ENCODE measurements at places on chromosomes 13 and 19.

DNA sequence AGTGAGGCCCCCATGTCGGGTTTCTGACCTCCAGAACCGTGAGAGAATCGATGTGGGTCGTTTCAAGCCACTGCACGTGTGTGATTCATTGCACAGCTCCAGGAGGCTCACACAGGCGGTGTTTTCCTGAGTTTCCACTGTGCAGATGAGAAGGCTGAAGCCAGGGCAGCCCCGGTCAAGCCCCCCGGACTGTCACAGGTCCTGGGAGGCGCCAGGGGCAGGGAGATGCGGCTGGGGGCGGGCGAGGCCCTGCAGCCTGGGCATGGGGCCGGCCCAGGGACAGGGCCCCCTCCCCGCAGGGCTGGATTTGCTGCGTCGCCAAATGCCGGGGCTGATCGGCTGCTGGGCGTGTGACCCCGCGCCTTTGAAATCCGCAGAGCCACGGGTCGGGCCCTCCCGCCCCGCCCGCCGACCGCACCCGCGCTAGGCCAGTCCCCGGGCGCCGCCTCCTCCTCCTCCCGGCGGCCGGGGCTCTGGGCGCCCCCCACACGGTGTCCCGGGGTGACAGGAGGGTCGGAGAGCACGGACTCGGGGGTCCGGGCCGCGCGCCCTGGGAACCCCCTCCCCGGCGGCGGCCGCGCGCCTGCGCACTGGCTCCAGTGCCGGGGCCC, 9.9 kb upstream of the MKNK2 start:
- no peak for DNase-seq

- no peak for DNase-seq
Observed at GRCh38 chr13:26541678-26542568, 15.6 kb upstream of the WASF3 start.

- no peak for DNase-seq
Observed at GRCh38 chr13:72960541-72960940, 98.3 kb upstream of the KLF5 start.

DNA sequence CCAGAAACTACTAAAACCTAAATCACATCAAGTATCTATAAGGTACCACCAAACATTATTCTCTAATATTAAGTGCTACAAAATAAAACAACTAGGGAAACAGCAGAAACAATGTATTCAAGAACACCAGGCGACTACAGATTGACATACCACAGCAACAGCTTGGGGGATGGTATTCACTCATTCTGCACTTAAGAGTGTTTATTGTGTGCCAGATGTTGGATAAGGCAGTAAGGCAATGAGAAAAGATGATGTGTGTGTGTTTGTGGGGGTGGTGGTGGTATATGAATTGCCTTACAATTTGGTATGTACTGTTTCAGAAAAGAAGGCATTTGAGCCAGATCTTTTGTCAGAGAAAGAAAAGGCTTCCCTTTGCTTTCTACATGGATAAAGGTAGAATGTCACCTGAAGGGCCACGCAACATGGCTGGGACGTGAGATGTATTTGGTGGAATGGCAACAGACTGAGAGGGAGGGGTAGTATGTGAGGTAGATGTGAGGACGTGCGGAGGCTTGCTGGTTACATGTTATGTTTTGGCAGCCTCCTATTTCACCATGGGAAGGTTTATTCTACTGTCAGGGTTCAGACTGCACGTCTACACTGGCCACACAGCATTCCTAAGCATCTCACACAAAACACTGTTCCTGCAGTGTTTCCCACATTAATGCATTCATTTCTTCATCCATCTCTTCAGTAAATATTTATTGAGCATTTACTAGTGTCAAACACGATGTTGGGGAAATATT, 300.7 kb downstream of the KLF12 start:
- no peak for DNase-seq

GRCh38 chr13:31050486-31051400, 111.0 kb downstream of the HSPH1 start:
- DNase-seq, result no peak

DNA sequence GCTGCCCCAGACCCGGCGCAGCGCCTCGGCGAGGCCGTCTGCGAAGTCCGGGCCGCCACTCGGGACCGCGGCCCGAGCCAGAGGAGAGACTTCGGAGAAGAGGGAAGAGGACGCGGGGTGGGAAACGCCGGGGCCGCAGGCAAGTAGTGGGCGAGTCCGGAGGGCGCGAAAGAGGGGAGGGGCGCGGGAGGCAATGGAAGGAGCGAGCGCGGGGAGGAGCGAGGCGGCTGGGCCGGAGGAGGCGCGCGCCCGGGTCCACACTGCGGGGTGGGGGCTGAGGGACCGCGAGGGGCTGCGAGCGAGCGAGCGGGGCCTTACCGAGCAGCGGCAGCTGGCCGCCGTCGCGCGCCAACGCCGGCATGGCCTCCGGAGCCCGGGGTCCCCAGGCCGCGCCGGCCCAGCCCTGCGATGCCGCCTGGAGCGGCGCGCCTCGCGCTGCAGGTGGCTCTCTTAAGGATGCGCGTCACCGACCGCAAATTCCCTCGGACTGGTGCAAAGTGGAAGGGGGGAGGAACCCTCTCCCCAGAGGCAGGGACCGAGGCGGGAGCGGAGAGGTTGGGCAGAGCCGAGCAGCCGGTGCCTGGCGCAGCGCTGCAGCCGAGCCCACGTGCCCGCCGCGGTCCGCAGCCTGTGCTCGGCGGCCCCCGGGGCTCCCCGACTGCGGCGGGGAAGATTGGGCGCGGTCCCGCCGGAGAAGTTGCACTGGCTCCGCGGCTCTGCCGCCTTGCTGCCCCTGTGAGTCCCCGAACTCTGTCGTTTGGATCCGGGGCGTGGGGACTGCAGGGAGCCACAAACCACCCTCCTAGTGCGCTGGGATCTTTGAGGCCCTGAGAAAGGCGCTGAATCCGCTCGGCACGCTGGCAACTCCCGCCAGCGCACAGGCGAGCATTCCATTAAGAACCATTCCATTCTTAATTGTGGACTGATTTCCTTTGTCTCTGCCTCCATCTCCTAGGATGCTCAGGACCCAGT, at the start of gene FLT3:
FLT3 (minus strand) TSS at position 427 of the 972 bp plus-strand sequence; CDS start at position 361, 66 bp downstream.
- no peak for DNase-seq

- DNase-seq, result no peak
Observed at GRCh38 chr13:38905081-38905480, 85.5 kb downstream of the STOML3 start.

DNA sequence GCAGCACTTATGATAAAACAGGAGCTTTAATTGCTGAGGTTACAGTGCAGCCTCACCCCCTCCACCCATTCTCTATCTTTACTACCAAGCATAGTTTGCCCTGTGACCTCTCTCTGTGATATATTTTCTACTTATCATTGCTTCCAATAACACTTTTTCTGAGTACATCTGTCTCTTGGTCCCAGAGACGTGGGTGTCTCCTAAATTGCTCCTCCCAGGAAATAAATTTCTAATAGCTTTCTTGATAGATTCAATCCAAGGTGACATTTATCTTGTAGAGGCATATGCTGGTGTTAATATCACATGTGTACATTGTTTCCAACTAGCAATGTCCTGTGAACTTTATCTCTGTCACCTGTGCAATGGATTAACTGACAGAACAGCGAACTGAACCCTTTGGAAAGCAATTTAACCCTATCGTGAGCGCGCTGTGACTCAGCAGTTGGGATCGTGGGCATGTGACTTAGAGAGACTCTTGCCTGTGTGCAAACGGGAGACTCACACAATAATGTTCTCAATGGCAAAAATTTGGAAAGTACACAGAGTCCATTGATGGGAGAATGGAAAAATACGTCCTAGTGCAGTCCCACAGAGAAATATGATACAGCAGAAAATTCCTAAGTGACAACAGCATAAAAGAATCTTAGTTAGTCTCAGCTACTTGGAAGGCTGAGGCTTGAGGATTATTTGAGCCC, 7.0 kb upstream of the MAP2K2 start:
- peak; percentile 46 for DNase-seq

DNA sequence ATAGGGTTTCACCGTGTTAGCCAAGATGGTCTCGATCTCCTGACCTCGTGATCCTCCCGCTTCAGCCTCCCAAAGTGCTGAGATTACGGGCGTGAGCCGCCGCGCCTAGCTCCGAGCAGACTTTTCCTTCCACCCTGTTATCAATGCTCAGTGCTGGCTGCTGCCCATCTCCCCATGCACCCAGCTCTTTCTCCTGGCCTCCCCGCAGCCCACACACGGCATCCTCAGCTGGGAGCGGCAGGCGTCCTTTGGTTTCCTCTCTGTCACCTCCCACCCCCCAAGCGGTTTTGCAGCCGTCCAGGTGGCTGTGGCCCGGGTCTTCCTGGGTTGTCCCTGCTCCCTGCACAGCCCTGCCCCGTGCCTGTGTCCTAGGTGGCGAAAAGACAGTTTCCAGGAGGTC, 12.1 kb downstream of the PRR22 start:
- DNase-seq, result no peak

DNA sequence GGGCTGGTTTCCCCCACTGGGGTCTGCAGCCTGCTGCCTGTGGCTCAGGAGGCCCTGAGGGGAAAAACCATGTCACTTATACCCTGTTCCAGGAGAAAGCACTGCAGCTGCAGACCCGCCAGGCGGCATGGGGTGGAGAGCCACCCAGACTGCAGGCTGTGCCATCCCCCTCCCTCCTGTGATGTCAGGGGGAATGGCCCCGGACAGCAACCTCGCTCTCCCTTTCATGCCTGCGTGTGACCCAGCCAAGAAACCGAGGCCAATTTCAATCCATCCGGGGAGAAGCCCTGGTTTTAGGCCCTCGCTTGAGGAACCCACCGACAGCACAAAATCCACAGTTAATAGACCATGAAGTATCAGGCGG, 37.2 kb upstream of the MATK start:
- DNase-seq, result no peak

DNA sequence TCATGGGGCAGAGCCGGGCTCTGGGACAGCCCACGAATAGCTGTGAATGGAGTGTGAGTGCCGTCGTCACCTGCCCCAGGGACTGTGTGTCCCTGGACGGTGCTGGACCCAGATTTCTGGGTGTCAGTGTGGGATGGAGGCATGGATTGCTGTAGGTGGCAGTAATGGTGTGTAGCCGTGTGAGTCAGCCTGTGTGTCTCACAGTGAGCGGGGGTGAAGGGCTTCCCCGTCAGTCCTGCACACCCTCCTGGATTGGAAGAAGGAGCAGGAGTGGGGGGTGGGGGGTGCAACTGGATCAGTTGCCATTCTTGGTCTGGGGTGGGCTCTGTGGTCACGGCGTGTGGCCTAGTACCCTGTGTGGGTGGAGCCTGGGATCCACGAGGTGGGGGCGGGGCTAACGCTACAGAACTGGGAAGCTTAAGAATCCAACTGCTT, 6.5 kb upstream of the LTBP4 start:
- no peak for DNase-seq

DNA sequence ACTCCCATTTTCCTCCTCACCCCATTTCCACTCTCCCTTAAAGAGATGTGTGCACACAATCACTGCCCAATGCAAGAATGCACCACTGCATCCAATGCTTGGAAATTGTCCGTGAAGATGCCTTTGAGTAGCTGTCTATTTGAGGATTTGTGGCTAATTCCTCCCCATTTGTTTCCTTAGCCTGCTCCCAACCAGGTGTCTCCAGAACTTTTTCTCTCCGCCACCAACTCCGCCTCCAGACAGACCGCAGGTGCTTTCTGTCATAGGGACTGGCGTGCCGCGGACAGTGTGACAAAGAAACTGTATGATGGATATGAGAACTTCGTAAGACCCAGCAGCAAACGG, 461 bp upstream of the TM9SF2 start:
- DNase-seq, result no peak

DNA sequence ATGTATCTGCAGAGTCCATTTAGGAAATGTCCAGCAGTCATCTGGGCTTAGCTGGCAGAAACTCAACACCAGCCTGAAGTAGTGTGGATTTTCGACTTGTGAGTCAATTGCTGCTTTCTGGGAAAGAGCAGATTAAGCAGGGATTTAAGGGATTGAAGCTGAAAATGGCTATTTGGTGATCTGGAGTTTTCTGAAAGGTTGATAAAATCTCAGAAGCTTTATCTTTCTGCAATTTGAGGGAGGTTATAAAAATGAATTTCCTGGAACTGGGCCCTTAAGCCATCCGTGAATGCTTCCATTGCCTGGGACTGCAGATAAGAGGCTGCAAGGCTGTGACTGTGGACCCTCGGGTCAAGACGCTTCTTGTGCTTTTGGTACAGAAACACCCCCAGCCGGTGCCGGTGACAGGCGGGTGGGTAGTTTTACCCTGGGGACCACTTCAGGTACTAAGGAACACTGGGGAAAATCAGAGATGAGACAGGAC, 61.5 kb downstream of the COL4A1 start:
- no peak for DNase-seq

- no peak for DNase-seq
Observed at GRCh38 chr19:2503521-2504109, 27.7 kb downstream of the GADD45B start.

- no peak for DNase-seq
Observed at GRCh38 chr19:36719687-36720556, 32.5 kb downstream of the ZNF567 start.

DNA sequence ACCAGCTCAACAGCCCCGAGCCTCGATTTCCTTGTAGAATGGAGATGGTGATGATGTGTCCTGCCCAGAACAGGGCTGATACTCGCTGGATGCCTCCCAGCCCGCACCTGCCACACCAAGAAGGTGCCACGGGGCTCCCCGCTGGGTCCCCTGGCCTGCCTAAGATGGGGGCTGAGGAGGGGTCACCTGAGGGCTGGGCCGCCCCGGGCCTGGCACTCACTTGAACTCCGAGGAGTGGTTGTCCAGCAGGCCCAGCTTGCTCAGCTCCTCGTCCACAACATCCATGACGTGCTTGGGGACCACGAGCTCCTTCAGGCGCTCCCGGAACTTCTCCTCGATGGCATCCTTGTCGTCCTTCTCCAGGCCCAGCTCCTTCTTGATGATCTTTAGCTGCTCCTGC, 14.4 kb downstream of the LONP1 start:
- no peak for DNase-seq

- no peak for DNase-seq
Observed at GRCh38 chr19:30094756-30095140, 152.7 kb downstream of the URI1 start.

- no peak for DNase-seq
Observed at GRCh38 chr19:33290082-33290815, 12.1 kb downstream of the CEBPA start.

DNA sequence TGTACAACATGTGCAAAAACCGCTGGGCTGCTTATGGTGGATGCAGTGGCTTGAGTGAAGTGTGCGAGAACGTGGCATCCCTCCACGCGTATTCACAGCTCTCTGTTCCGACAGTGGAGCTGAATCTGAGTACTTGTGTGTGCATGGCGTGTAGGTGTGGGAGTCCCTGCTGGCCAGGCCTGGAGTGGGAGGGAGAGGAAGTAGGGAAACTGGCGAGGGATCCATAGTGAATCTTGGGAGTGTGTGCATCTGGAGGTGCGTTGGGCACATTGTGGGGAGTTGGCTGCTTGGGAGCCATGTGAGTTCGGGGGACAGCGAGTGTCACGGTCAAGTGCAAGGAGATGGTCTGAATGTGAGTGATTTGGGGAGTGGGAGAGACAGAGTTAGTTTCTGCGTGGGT, 2.4 kb downstream of the KLC3 start:
- no peak for DNase-seq

GRCh38 chr19:16203256-16204004, 5.7 kb downstream of the AP1M1 start:
- DNase-seq, result no peak

DNA sequence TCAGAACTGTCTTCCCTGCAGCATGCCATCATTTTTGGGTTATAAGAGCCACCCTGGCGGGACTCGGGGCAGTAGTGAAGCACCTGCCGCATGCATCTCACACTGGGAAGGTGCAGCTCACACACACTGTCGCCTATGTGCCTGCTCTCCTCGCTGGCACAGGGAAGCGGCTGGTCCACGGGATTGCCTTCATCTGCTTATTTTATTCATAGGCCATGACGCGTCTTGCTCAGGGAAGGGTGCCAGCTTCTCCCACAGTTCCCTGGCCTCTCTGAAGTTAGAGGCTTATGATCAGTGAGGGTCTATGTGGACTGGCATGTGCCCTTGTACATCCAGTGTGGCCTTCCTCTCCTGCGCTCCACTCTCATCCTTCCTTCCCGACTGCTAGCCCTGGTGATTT, 150.0 kb downstream of the KLF12 start:
- no peak for DNase-seq

All from AG04449 (cell line).